ENCODE measurements at places on chromosomes 13 and 19.

GRCh38 chr13:29484236-29484635 lies 111.3 kb downstream of the SLC7A1 start:
- no peak for DNase-seq

GRCh38 chr19:45772130-45772840 lies 3.2 kb upstream of the SIX5 start:
- no peak for DNase-seq

GRCh38 chr13:39016087-39016486 lies 21.8 kb downstream of the PROSER1 start:
- no peak for DNase-seq

- no peak for DNase-seq
These were observed 3.5 kb downstream of the INSL3 start for GRCh38 chr19:17817668-17818363.

GRCh38 chr19:7554565-7554964 lies 19.0 kb downstream of the PNPLA6 start:
- DNase-seq = no peak

GRCh38 chr13:109947006-109947405 lies 160.6 kb upstream of the IRS2 start:
- DNase-seq = no peak

DNA sequence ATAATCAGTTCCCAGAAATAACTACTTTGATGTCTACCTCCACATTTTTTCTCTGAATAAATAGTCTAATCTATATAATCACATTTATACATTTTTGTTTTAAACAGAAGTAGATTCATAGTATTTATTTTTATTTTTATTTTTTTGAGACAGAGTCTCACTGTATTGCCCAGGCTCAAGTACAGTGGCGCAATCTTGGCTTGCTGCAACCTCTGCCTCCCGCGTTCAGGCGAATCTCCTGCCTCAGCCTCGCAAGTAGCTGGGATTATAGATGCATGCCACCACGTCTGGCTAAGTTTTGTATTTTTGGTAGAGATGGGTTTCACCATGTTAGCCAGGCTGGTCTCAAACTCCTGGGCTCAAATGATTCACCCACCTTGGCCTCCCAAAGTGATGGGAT lies 16.7 kb downstream of the TM9SF2 start:
- no peak for DNase-seq

GRCh38 chr19:38975861-38976271 lies 324 bp upstream of the FBXO17 start:
- DNase-seq = no peak

GRCh38 chr13:69737129-69737935 lies 370.3 kb upstream of the ATXN8OS start:
- no peak for DNase-seq

GRCh38 chr19:793806-794205 lies 3.4 kb upstream of the PTBP1 start:
- no peak for DNase-seq

- DNase-seq = no peak
These were observed 540 bp upstream of the ZFP36 start for GRCh38 chr19:39405958-39406655.

- DNase-seq = no peak
These were observed 10.6 kb downstream of the ERVV-2 start for GRCh38 chr19:53055117-53055516.

DNA sequence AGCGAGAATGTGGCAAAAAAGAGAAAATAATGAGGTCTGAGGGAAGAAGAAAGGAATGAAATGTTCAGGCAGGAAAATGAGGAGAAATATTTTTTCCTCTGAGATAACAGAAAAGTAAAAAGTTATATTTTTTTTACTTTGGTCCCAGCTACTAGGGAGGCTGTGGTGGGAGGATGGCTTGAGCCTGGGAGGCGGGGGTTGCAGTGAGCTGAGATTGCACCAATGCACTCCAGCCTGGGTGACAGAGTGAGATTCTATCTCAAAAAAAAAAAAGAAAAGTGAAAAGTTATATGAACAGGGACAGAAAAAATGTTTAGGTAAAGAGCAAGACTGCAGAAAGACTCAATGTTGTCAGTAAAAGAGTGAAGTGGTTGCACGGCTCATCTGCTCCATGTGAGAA lies 603.7 kb upstream of the GPC6 start:
- no peak for DNase-seq

DNA sequence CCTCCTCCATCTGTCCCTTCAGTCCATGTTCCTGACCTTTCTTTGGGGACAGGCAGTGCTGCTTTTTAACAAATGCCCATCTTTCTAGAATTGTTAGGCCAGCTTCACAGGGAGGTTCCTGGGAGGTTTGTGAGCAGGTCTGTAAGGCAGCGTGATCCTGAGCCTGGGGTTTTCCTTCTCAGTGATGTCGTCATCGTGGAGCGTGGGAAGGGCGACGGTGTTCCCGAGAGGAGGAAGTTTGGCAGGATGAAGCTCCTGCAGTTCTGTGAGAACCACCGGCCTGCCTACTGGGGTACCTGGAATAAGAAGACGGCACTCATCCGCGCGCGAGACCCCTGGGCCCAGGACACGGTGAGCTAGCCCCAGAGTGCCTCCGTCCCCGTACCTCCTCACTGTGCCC lies 26.8 kb downstream of the CHAF1A start:
- DNase-seq = no peak

GRCh38 chr19:18385675-18386542 lies at the start of gene GDF15:
GDF15 (plus strand) TSS chr19:18386158; CDS start chr19:18386190, 32 bp downstream.
- DNase-seq = no peak

GRCh38 chr13:110600261-110600819 lies 15.0 kb upstream of the NAXD start:
- no peak for DNase-seq

GRCh38 chr19:49643466-49643865 lies 1.5 kb downstream of the SCAF1 start:
- DNase-seq = no peak

- DNase-seq = no peak
These were observed 42.6 kb downstream of the C13orf42 start for GRCh38 chr13:51068501-51068900.

DNA sequence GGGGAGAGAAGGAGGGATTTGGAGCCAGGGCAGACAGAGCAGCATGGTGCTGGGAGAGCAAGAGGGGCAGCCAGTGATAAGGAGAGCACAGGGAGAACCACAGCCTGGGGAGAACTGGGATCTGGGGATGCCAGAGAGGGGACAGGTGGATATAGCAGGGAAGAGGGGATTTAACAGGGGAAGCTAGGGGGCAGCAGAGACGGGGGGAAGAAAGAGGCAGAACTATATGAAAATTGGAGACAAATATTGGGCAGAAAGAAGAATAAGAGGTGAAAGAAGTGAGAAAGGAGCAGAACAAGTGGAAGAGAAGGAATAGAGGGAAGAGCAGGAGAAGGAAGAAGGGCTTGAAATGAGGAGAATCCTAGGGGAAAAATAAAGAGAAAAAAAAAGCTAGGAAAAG lies 6.5 kb upstream of the ZNF528 start:
- no peak for DNase-seq

DNA sequence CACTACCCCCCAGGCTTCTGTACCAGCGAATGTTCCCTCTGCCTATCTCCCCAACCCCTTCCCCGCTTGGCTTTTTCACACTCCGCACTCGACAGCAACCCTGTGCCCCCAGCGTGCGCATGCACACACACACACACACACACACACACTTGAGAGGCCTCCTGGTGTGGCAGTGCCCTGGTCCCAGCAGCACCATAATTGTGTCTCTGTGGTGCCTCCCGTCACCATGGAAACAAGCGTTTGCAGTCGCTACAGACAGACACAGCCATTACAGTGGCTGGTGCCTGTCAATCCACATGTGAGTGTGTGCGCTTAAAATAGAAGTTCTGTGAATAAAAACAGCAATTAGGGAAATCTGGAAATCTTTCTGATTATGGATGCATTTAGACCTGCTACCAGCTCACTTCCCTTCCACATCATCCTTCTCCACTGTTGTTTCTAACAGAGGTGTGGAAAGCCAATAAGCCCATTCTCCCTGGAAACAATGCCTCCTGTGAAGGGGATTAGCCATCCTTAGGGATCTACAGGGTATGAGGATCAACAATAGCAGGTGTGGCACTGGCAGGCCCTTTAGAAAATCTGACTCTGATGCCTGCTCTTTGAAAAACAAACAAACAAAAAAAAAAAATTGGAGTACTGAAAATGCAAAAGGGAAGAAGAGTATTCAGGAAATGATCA lies 146.3 kb downstream of the DCLK1 start:
- DNase-seq = no peak

DNA sequence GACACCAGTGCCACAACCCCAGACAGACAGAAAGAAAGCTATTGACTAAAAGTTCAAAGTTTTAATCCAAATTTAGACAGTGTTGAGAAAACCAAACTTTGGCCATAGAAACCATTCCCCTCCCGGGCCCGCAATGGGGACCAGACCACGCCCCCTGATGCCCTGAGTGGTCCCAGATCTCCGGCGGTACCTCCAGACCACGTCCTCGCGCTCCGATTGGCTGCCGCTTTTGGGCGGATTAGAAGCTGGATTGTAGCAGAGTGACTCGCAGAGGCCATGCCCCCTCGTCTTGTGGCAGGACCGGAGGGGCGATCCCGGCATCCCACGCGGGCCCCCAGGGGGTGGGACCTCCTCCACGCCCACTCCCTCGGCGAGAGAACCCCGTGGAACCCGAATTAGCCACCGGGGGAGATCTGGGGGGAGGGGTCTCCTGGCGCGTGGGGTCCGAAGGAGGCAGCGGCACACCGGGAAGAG lies 797 bp upstream of the HSD17B14 start:
- no peak for DNase-seq

- no peak for DNase-seq
These were observed 199.3 kb upstream of the UBL3 start for GRCh38 chr13:30049692-30050091.

- no peak for DNase-seq
These were observed 157.9 kb downstream of the PTPRS start for GRCh38 chr19:5182751-5183150.

GRCh38 chr19:3556978-3557460 lies 367 bp downstream of the MFSD12 start:
- DNase-seq = no peak

- no peak for DNase-seq
These were observed 23.0 kb upstream of the CYSLTR2 start for GRCh38 chr13:48630773-48631172.

- no peak for DNase-seq
These were observed 4.9 kb downstream of the ATP8B3 start for GRCh38 chr19:1807030-1807694.

- DNase-seq = no peak
These were observed 4.4 kb upstream of the TBXA2R start for GRCh38 chr19:3610745-3611717.
